ENCODE measurements at places on chromosomes 3 and 15.

DNA sequence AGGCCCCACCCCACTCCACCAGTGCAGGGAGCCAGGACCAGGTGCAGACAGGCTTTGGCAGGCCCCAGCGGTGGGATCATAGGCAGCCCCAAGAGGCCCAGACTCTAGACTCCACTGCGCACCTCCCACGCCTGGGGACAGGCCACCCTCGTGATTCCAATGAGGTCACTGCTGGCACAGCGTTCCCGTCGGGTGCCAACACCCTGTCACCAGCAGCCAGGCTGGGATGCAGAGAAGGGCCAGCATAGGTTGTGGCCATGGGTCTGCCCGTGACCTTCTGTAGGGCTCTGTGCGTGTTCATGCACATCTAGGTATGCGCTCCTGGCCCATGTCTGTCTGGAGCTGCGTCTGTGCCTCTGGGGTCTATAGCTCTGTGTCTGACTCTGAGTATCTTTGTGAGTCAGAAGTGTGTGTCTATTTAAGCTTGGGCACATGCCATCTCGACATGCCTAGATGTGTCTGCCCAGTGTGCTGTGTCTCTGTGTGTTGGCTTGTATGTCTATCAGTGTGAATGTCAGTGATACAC is 13.0 kb downstream of the VIPR1 start:
- DNase-seq, result no peak

- DNase-seq, result no peak
Measured at GRCh38 chr3:155683344-155683720, 61.5 kb downstream of the PLCH1 start.

DNA sequence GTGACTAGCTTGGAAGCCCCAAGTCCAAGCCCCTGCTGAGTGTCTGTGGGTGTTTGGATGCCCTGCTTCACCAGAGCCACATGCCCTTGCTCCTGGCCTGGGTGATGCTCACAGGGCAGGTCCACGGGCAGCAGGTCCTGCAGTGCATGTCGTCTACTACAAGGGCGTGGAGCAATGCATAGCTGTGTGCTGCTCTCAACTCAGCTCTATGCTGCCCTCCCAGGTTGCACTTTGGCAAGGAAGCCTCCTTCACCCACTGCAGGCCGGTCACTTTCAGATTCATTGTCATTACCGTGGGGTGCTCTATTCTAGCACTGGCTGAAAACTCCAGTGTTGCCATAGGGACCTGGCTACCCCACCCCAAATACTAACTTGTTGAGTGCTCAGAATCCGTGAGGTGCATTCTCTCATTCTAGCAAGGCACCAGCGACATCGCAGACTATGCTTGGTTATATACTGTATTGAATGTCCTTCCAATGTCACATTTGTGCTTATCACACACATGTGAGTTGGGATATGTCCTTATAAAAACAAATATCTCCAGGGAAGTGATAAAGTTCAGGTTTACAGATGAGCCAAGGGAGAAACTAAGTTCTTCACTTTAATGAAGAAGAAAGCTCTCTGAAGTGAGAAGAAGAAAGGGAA is 51.8 kb downstream of the GRAMD1C start:
- DNase-seq, result no peak

DNA sequence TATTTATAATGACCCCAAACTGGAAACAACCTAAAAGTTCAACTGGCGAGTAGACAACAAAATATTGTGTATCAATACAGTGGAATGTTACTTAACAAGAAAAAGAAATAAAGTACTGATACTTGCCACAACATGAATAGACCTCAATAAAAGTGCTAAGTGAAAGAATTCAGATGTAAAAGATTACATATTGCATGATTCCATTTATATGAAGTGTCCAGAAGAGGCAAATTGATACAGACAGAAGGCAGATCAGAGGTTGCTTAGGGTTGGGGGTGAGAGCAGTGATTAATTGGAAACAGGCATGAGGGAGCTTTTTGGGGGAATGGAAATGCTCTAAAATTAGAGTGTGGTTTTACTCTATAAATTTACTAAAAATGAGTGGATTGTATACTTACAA is 183.3 kb downstream of the SATB1 start:
- no peak for DNase-seq

GRCh38 chr15:101455291-101456025 is 34.0 kb downstream of the PCSK6 start:
- DNase-seq, result no peak

- no peak for DNase-seq
Measured at GRCh38 chr3:11077466-11077865, 76.8 kb upstream of the HRH1 start.

GRCh38 chr3:116150655-116151167 is 294.6 kb downstream of the LSAMP start:
- no peak for DNase-seq

GRCh38 chr3:134366928-134367811 is 7.1 kb downstream of the AMOTL2 start:
- no peak for DNase-seq

DNA sequence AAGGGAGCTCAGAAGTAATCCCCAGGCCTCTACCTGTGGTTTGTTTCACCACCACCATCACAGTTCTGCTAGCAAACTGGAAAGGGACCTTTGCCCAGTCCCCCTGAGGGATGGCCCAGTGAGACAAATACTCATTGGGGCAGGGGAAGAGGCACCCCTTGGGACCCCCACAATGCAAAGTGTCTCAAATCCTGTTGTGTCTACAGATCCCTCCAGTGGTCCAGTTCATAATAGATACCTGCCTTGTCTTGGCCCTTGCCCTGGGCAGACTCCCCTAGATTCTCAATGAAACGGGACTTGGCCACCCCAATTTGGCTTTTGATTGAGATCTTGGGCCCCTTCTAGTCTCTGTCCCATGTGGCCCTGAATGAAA is 43.8 kb upstream of the RAB6B start:
- DNase-seq, result no peak

- no peak for DNase-seq
Measured at GRCh38 chr3:2354702-2355101, 256.0 kb downstream of the CNTN4 start.

DNA sequence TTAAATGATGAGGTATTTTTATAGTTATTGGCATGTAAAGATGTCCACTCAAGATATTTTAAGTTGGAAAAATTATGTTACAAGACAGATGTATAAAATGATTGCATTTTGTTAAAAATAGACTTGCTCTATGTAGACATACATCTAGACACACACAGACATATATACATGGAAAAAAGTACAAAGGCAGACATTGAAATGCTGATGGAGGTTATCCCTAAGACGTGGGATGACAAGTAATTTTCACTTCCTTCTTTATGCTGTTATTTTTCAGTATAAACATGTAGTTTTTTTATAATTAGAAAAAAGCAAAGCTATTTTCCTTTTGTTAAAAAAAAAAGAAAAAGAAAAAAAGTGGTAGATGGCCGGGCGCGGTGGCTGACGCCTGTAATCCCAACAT is 7.2 kb downstream of the HOMER2 start:
- no peak for DNase-seq

DNA sequence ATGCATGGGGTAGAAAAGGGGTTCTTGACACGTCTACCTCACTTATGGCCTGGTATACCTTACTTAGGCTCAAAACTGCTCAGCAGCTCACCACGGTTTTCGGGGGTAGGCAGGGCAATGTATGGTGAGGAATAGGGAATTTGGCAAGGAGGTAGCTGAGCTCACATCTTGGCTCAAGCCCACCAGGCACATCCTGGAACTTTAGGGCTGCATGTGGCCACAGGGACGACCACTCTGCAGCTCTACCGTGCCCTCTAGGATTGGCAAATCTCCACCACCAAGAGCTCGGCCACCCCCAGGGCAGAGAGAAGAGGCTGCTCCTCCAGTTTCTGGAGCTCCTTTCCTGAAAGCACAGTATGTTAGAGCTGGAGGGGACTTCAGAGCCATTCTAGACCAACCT is 69.7 kb downstream of the MRPL46 start:
- DNase-seq, result no peak

DNA sequence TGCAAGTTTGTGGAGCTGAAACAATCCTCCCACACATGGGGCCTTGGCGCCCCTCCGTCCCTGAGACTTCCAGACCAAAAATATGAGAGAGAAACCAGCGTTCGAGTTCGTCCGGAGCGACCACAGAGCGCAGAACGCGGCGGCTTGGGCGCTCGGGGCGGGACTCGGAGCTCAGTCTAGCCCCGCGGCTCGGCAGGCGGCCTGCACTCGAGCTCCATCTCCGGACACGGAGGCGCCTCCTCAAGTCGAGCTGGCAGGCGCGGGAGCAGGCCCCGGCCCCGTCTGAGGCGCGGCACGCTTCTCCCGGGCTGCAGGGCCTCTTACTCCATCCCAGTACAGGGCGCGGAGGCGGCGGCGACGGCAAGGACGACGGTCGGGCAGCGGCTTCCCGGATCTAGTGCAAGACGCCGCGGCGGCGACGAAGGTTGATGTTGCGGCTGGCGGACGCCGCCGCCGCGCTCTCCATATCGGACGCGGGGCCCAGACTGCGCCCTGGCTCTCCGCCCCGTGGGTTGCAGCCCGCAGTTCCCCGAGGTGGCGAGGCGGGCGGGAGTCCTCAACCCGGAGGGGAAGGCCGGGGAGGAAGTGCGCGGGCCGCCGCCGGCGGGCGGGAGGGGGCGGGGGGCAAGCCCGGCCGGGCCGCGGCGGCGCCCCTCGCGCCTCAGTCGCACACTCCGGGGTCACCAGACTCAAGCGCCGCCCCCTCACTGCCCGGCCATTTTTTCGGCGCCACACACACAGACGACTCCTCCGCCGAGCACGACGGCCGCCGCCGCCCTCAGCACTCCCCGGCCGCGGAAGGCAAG is 674 bp downstream of the MSL2 start:
- peak; percentile 61 for DNase-seq

- DNase-seq, result no peak
Measured at GRCh38 chr15:52164631-52165265, 26.4 kb downstream of the GNB5 start.

DNA sequence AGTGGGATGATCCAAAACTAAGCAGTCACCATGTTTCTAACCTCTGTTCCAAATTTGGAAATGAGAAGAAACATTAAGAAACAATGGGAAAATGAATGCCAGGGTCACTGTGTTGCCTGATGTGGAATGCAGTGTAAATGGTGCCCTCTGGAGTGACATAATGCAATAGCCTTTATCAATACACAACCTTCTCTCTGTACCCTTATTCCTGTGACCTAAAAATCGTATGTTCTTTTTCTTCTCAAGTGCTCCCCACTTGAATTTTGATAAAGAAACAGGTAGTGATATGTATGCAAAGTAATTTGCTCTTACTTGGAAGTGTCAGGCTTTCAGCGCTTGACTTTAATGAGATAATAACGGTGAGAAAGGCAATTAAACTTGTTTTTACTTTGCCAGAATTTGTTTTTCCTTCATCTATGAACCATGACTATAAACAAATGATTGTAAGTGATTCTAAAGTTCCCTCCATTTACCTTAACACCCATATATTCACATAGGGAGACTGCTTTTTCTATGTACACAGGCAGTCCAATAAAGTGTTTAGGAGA is 145.8 kb upstream of the THRB start:
- no peak for DNase-seq

GRCh38 chr3:114872050-114872449 is 275.0 kb downstream of the ZBTB20 start:
- DNase-seq, result no peak

DNA sequence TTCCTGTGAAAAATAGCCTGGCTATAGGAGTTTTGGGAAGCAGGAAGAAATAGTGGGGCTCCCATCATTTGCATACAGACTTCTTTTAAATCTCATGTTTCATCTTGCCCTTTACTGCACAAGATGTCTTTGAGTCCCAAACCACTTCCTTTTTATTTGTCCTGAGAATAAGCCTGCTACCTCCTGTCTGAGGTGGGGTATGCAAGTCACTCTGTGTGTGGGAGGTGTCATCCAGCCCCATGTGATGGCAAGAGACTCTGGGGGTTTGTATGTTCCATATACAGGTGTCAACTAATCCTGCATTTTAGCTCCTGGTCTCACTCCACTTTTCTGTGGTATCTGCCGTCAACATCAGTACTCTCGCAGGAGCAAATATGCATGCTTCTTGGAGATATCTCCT is 102.0 kb downstream of the OTOL1 start:
- DNase-seq, result no peak

- DNase-seq, result no peak
Measured at GRCh38 chr15:92102395-92102755, 248.9 kb downstream of the SLCO3A1 start.

DNA sequence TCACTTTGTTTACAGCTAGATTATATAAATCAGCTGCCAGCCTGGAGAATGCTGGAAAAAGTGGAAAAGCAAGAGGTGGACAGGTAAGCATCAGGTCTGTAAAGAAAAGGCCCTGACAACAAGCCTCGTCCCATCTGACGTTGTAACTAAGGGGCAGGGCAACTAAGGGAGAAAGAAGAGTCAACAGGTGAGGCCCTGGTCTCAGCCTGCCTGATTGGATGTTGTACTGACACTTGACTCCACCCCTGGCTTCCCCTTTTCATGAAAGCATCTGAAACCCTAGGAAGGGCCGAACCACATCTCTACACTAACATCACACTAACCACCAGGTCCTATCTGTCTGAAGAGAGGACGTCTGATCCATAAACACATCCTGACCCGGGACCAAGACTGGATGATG is 357.6 kb upstream of the CFAP20DC start:
- DNase-seq, result no peak

DNA sequence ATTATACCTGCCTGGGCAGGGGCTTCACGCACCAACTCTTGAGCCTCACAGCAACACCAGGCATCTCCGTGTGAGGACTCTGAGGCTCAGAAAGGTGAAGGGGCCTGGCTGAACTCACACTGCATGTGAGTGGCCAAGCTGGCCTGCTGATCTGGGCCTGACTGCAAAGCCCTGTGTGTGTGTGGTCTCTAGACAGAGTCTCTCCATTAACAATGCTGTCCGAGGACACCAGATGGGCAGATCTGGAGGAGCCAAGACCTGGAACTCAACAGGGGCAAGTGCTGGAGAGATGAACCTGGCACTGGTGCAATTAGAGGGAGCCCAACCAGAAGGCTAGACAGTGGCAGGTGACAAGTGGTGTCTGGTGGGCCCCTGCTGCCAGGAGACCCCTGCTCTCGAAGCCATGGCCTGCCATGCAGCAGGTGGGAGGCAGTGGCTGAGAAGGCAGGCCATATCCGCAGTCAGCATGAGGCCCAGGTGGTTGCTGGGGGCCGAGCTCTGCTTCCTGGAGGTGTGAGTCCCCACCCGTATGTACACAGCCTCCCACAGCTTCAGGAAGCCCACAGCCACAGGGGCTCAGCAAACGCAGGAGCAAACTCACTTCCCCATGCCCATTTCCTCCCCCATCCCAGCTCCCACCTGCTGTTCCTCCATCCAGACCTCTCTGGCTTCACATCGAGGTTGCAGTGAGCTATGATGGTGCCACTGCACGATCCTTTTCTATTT is 39.0 kb downstream of the CYP11A1 start:
- no peak for DNase-seq

Measured in GM12891 (cell line).